RPMI8226 (cell line): ENCODE measurements at places on chromosomes 6 and 20.

DNA sequence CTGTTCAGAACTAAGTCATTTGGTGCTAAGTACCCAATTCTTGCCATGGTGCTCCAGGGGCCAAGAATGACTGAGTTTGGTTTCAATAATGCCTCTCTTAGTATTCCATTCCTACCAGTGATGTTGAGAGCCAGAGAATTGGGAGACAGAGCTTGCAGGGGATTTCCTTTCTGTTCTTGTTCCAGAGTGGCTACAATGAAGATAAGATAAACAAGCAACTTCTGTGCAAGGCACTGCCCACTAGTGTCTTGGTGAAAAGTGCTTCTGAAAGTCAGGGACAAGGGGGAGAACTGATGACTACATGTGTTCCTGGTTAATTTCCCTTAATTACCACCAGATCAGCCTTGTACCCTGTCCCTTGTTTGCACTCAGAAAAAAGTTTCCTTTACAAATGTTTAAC is 421.6 kb downstream of the BCKDHB start:
- DNase-seq, result no peak

DNA sequence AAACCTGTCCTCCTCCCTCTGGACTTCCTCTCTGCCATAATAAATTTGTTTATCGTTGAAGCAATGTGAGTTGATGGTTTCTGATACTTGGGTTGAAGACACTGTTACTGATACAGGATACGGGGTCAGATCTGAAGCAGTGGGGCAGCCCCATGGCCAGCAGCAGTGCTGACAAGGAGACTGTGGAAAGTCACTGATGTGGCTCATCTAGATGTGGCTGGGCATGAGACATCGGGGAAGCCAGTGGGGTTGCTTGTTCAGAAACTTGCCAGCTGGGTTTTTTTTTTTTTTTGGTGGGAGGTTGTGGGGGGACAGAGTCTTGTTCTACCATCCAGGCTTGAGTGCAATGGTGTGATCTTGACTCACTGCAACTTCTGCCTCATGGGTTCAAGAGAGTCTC is 2.6 kb upstream of the BPI start:
- DNase-seq, result no peak

- no peak for DNase-seq
Observed at GRCh38 chr20:58140787-58141425, 87.5 kb downstream of the ANKRD60 start.

GRCh38 chr6:41464481-41464880 is 81.7 kb upstream of the FOXP4 start:
- DNase-seq, result no peak

GRCh38 chr6:15411766-15412165 is 165.9 kb downstream of the JARID2 start:
- DNase-seq, result no peak

GRCh38 chr6:127446356-127446755 is 12.8 kb downstream of the KIAA0408 start:
- DNase-seq, result no peak
